ENCODE measurements at places on chromosomes 13 and 19. TPM values are rescaled to one million over a fixed set of nuclear protein-coding genes. Genes with fewer than 3 reads are reported as not detected.
A peak's percentile ranks its signal among the peaks of the same experiment; 100 is the strongest.

DNA sequence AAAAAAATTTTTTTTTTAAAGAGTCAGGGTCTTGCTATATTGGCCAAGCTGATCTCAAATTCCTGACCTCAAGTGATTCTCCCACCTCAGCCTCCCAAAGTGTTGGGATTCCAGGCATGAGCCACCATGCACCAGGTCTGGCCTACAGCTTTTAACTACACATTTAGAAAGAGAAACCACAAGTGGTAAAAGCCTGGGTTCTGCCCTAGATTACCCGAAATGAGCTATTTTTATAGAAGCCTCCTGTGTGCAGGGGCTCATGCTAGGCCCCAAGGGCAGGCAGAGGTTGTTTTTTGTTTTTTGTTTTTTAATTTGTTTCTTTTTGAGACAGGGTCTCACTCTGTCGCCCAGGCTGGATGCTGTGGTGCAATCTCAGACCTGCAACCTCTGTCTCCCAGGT, 14.0 kb upstream of the MYADM start:
- DNase-seq, result no peak

NKG7 gene
- not detected for total RNA-seq

- DNase-seq, result no peak
Observed at GRCh38 chr19:29963576-29963975, 21.5 kb downstream of the URI1 start.

- DNase-seq, result no peak
Observed at GRCh38 chr19:54095136-54095858, 5.3 kb downstream of the OSCAR start.

DNA sequence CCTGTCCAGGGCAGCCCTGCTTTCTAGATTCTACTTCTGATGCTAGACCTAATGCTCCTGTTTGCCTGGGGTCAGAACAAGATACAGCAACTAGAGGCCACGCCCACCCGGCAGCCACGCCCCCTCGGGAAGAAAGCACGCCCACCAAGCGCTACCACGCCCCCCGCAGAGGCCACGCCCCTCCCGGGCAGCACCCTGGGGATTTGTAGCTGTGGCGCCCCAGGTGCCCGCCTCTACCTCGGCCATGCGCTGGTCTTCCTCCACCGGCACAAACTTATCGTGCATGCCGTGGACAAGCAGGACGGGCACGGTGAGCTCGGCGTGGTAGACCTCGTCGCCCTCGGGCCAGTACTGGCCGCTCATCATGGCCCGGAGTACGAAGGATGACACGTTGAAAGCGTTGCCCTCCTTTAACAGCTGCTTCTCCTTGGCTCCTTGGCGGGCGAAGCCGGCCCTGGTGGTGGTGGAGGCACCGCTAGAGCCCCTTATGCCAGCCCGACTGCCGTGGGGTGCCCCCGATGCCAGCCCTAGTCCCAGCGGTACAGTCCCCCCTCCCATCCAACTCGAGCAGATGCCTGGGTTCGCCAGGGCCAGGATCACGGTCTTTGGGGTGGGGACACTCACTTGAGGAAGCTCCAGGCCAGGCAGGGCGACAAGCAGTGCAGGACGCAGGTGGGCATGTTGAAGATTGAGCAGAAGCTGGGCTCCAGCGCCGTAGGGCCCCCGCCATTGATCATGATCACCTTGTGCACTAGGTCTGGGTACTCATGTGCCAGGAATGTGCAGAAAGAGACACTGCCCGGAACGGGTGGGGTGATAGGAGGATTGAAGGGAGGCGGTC, 9.0 kb downstream of the ABHD8 start:
- no peak for DNase-seq

DNA sequence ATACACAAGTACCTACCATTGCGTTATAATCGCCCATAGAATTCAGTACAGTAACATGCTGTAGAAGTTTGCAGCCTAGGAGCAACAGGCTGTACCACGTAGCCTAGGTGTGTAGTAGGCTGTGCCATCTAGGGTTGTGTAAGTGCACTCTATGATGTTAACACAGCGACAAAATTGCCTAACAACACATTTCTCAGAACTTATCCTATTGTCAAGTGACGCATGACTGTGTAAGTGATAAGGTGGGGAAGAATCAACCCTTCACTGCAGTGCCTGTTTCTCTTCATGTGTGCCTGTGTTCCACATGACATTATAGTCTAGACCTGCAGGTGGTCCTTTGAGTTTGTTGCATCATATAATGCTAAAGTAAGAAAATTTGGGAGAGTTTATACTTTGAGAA, 94.0 kb downstream of the PCDH9 start:
- no peak for DNase-seq

DNA sequence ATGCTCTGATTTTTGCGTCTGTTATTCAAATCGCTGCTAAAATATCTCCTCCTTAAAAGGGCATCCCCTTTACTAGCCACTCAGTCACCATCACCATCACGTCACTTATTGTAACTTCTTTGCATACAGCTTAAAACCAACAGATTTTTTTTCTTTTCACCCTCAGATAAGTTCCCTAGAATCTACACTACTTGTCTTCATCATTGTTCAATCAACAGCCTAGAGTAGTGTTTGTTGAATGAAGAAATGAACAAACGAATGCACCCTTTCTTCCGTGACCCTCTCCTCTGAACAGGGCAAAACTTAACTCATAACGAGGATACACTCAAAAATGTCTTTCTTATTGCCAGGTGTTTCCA, 1.1 kb upstream of the AKAP11 start:
- no peak for DNase-seq

DNA sequence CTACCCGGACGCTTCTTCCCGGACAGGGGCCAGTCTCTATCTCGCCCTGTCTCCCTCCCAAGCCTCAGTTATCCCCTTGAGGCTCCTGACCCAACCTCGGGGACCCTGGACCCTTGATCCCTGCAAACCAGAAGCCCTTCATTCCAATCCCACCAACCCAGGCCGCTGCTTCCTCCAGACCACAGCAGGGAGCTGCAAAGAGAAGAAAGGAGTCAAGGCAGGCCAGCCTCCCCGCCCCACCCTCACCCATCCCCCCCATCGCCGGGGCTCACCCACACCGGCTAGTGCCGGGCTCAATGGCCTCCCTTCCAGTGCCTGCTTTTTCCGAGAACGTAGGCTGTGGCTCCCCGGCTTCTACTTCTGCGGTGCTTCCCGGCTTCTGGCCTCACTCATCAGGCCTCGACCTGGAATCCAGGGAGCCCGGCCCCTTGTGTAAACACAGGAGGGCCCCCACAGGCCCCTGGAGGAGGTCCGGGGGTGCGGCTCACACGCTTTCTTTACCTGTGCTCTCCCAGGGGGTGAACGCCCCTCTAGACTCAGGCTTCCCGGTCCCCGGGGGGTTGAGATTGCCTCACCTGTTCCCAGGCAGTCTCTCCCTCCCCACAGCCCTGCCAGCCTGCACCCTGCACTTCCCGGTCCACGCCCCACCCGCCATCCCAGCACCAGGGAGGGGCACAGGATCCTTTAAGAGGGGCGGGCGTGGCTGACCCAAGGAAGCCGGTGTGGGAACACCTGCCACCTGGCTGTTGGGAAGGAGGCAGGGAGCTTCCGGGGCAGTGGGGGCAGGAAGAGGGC, at the start of gene FAM83E:
Gene FAM83E, minus strand, starts transcription at position 641 of the 795 bp plus-strand sequence. CDS start 1,704 bp downstream, outside the sequence.
- peak; percentile 75 for DNase-seq

- no peak for DNase-seq
Observed at GRCh38 chr19:12784871-12785430, 6.3 kb upstream of the JUNB start.

DNA sequence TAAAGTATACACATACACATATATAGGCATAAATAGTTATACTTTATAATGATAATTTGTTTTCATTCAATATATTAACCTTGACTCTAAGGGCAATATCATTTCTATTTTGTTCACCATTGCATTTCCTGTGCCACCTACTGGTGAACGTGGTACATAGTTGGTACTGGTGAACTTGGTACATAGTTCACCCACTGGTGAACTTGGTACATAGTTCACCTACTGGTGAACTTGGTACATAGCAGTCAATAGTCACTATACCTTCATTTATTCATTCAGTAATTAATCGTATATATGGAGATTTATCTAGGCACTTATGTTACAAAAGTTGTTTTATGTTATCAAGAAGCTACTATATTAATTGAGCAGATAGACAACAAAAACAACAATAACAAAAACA, 172.6 kb upstream of the ATXN8OS start:
- DNase-seq, result no peak

DNA sequence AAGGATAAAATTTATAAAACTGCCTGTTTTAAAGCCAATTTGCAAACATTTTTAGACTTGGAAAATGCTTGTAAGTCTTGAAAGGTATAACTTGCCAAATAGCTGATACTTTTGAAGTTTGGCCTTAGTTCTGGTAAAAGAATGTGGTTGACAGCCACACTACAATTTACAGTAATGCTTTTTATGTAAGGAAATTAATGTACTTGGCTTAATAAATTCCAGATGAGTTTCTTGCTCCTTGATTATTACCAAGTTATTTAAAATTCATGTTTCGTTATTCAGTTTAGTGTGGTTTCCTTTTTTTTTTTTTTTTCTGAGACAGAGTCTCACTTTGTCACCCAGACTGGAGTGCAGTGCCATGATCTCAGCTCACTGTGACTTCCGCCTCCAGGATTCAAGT, 14.9 kb downstream of the LMO7 start:
- no peak for DNase-seq

DNA sequence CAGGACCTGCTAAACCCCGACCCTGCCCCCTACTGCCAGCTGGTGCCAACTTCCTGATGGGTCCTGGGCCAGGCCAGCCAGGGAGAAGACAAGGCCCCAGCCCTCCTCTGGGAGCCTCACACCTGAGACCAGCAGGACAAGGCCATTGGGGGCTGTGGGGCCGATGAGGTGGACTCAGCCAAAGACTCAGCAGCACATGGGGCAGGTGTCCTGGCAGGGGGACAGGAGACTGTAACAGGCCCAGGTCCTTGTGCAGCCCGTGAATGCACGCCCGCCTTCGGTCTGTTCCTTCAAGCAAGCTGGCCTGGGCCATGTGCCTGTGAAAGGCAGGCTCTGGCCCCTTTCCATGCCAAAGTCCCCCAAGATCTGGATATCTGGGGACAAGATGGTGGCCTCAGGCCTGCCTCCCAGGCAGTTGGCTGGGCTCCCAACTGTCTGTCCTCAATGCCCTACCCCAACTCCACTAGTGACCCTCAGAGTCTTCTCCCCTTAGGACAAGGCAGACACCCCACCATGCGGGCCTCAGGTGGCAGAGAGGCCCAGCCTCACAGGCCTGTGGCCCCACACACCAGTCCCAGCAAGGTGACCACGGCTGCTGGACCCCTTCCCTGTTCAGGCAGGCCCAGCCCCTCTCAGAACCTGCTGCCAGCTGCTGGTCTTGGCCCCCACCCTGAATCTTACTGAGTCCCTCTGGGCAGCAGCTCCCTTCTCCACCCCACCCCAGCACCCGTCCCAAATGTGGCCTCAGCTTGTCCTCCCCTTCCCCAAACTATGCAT, 12.3 kb downstream of the CEACAM19 start:
- peak; percentile 70 for DNase-seq

DNA sequence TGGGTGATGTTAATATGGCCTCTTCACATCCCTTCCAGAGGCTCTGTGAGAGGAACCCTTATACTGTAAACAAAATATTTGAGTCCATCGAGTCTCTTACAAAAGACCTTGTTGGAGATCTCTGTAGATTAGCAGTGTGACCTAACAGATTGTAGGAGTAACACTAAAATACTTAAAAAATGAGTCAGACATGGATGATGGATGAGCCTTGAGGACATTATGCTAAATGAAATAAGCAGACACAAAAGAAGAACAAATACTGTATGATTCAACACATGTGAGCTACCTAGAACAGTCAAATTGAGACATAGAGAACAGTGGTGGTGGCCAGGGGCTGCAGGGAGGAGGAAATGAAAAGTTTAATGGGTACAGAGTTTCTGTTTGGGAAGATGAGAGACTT, 152.2 kb upstream of the UBL3 start:
- no peak for DNase-seq

DNA sequence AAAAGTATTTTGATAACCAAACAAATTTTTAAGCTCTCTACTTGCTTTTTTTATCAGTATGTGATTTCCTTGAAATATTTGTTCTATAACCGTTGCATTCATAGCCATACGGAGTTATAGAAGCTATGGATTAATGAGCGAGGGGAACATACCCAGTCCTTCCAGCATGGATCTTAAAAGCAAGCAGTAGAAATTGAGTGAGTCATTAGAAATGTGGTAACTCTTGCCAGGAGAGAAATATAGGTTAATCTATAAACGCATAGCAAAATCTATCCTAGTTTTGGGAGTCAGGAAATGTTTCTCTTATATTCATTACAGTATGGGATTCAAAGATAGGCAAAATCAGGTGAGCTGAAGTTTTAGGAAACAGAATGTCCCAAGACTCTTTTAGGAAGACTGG, 507.4 kb downstream of the DACH1 start:
- DNase-seq, result no peak

ZNF154 gene
- total RNA-seq, result 2.6 TPM

GRCh38 chr13:95793018-95793555, 116.1 kb downstream of the DNAJC3 start:
- no peak for DNase-seq

VSTM1 gene
- not detected for total RNA-seq

GRCh38 chr19:35870798-35871197, 2.4 kb downstream of the APLP1 start:
- no peak for DNase-seq

SCEL gene
- total RNA-seq, result not detected

GRCh38 chr13:34249546-34250039, 431.6 kb downstream of the RFC3 start:
- DNase-seq, result no peak

GRCh38 chr19:19554074-19555023, 16.3 kb downstream of the CILP2 start:
- peak; percentile 42 for DNase-seq

- DNase-seq, result no peak
Observed at GRCh38 chr19:35334144-35334753, 5.3 kb downstream of the CD22 start.

PDE4C gene
- total RNA-seq, result 0.26 TPM

GRCh38 chr19:43441716-43442115, 23.7 kb downstream of the LYPD3 start:
- DNase-seq, result no peak

DNA sequence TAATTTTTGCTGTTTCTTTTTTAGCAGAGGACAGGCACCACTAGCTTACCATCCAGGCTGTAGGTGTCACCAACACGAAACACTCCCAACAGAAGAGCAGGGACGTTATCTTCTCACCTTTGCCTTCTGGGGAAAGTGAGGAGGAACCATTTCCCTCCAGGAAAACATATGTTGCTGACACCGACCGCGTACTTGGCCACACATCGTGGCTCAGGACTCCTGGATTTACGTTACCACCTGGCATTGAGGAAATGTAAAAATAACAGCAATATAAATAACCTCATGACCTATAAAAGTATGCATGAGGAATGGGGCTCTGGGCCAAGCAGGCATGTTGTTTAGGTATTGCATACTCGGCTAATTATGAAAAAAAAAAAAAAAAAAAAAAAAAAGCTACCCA, 525.1 kb downstream of the MYO16 start:
- no peak for DNase-seq

PRSS57 gene
- not detected for total RNA-seq

DNA sequence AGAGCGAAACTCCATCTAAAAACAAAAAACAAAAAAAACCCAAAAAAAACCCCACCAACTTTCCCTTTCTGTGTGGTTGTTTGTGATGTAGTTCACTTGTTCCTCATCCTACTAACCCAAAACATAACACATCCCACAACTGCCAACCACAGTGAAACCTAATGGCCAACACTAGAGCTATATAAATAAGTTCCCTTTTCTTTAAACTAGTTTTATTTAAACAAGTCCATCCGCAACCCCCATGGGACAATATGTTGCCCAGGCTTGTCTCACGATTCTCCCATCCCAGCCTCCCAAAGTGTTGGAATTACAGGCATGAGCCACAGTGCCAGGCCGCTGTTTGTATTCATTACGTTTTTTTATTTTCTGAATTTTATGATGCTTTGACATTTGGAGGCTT, 71.2 kb upstream of the ADGRE5 start:
- DNase-seq, result no peak

All from body of pancreas (tissue), 4 donors.